ENCODE measurements at places on chromosomes 4 and X.

DNA sequence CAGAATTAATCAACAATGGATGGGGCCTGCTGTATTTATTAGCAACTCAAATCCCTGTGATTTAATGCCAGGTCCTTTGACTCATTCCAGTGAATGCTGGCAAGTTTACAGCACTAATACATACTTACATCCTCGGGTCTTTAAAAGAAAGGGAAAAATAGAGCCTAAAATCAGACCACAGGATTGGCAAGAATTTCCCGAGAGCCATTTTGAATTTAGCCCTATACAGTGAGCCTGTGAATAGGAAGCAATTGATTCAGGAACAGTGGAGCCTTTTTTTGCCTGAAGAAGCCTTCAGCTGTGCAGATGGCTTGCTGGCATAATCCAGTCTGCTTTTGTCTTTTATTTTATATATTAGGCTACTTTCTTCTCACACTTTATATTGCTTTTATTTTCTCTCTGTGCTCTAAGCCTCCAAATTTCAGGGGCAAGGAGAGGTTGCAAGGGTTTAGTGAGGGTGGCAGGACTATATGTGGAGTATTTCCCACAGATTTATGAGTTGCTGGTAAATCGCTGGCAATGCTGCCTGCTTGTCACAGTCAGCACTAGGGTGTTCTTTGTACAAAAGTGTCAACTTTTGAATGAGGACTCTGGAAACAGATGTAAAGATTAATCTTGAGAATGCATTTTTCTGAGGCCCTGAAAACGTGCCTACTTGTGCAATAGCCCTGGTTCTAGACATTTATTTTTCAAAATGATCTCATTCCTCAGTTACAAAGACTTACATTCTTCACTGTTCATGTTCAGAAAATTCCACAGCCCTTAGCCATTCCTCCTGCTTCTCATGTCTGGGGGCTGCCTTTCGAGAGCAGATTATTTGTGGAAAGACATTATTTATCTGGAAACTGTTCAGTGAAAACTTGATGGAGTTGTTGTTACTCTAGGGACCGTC lies 303.5 kb downstream of the SPRY1 start:
- H3K27ac ChIP-seq: peak overlapping the region; percentile 94
- peak overlapping the region; percentile 7 for H3K4me3 ChIP-seq
- H3K4me1 ChIP-seq: peaks cover 24% of the 10 kb centered on the region
- no peaks in the 10 kb centered on the region for H3K27me3 ChIP-seq
- DNase-seq: no peak

DNA sequence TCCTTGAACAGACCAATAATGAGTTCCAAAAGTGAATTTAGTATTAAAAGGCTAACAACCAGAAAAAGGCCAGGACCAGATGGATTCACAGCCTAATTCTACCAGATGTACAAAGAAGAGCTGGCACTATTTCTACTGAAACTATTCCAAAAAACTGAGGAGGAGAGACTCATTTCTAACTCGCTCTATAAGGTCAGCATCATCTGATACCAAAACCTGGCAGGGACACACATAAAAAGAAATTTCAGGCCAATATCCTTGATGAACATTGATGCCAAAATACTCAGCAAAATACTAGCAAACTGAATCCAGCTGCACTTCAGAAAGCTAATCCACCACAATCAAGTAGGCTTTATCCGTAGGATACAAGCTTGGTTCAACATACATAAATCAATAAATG lies 35.8 kb upstream of the USP46 start:
- H3K4me1 ChIP-seq: peaks cover 5% of the 10 kb centered on the region
- no peak overlapping the region for H3K27ac ChIP-seq
- no peaks in the 10 kb centered on the region for H3K27me3 ChIP-seq
- no peak for DNase-seq

DNA sequence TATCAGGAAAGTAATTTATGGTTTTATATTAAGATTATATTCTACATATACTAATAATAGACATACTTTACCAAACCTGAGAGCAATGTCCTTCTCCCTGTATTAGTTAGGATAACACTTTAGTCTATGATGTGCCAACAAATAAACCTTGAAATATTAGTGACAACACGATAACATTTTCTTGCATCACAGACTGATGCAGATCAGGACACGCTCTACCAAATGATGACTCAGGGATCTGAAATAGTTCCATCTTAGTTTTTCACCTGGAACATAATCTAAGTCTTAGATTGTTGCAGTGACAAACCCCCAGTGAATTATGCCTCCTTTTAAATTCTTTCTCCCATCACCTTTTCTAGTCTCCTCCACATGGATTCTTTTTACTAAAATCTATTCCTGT lies 214.2 kb downstream of the CLCN4 start:
- H3K4me3 ChIP-seq: no peak overlapping the region
- H3K27me3 ChIP-seq: no peaks in the 10 kb centered on the region
- no peak for DNase-seq
- H3K4me1 ChIP-seq: no peaks in the 10 kb centered on the region
- H3K27ac ChIP-seq: no peak overlapping the region

DNA sequence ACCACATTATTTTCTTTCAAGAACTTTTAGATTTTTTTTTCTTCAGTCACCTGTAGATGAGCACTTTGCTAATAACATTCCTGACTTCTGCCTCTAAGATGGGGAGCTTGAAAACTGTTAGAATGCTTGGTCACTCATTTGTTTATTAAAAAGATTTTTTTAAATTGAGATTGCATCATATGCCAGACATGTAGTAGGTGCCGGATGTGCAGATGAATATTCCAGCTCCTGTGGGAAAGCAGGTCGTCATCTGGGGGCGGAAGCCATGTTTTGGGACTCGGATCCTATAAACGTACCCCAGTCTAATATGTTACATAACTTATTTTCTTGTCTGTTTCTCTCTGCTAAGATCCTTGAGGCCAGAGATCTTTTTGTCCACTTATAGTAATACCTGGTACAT lies 236.8 kb downstream of the ARHGAP10 start:
- DNase-seq: no peak
- H3K4me1 ChIP-seq: peaks cover 53% of the 10 kb centered on the region
- H3K4me3 ChIP-seq: no peak overlapping the region
- no peaks in the 10 kb centered on the region for H3K27me3 ChIP-seq
- H3K27ac ChIP-seq: peak overlapping the region; percentile 55

GRCh38 chr4:159015841-159016240 lies 87.0 kb upstream of the RAPGEF2 start:
- H3K36me3 ChIP-seq: no peaks in the 10 kb centered on the region
- H3K4me1 ChIP-seq: peaks cover 9% of the 10 kb centered on the region
- H3K27me3 ChIP-seq: no peaks in the 10 kb centered on the region
- DNase-seq: no peak

- peaks cover 16% of the 10 kb centered on the region for H3K4me1 ChIP-seq
- no peak for DNase-seq
- H3K36me3 ChIP-seq: peaks cover 21% of the 10 kb centered on the region
- no peak overlapping the region for H3K4me3 ChIP-seq
- peak overlapping the region; percentile 28 for H3K27ac ChIP-seq
Measured at GRCh38 chr4:142095886-142096605, 459.7 kb downstream of the IL15 start.

GRCh38 chr4:71074452-71075299 lies 81.2 kb downstream of the DCK start:
- DNase-seq: no peak
- no peak overlapping the region for H3K27ac ChIP-seq
- H3K27me3 ChIP-seq: peaks cover 19% of the 10 kb centered on the region
- no peak overlapping the region for H3K4me3 ChIP-seq

- H3K36me3 ChIP-seq: peaks cover 6% of the 10 kb centered on the region
- no peaks in the 10 kb centered on the region for H3K27me3 ChIP-seq
Measured at GRCh38 chr4:186854256-186854655, 130.6 kb upstream of the FAT1 start.

GRCh38 chr4:39166669-39167068 lies 15.7 kb upstream of the WDR19 start:
- no peaks in the 10 kb centered on the region for H3K27me3 ChIP-seq
- H3K4me1 ChIP-seq: no peaks in the 10 kb centered on the region
- no peak overlapping the region for H3K27ac ChIP-seq
- H3K4me3 ChIP-seq: no peak overlapping the region
- H3K36me3 ChIP-seq: no peaks in the 10 kb centered on the region

- peaks cover 24% of the 10 kb centered on the region for H3K4me1 ChIP-seq
- DNase-seq: no peak
- H3K4me3 ChIP-seq: no peak overlapping the region
- H3K27ac ChIP-seq: no peak overlapping the region
Measured at GRCh38 chrX:31269914-31270313, 198.1 kb upstream of the FTHL17 start.

DNA sequence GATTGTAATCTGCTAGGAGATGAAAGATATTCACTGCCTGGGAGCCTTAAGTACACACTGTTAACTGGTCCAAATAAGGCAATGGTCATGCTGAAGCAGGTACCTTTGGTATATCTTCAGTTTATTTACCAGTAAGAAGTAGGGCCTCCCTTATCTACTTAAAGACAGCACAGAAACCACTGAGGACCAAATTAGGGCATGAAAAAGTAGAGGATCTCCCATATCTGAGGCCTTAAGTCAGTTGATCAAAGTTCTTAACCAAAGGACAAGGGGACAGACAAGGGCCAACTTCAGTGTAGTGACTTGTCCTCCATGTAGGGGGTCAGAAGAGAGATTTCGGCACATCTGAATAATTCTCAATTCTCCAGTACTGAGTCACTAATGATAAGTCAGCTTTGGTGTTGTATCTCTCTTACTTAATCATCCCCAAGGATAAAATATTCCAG lies 59.1 kb downstream of the AMELX start:
- DNase-seq: no peak
- no peaks in the 10 kb centered on the region for H3K27me3 ChIP-seq
- no peaks in the 10 kb centered on the region for H3K36me3 ChIP-seq
- peaks cover 9% of the 10 kb centered on the region for H3K4me1 ChIP-seq
- H3K4me3 ChIP-seq: no peak overlapping the region

DNA sequence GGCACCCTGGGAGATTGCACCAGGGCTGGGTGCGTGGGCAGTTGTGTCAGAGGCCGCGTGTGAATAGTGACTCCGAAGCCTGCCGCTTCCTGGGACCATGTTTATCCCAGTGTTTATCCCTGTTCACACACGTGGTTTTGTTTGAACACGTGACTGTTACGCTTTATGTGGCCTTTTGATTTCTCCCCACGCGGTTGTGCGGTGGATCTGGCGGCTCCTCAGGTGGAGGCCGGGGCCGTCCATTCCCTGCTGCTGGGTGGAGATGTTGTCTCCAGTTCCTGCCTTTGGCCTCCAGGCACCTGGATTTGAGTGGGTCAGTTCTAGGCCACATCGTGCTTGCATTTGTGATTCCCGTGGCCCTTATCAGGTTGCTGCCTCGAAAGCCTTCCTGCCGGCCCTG lies 35.1 kb downstream of the NELFA start:
- H3K4me1 ChIP-seq: no peaks in the 10 kb centered on the region
- no peak overlapping the region for H3K27ac ChIP-seq
- H3K4me3 ChIP-seq: no peak overlapping the region
- H3K27me3 ChIP-seq: no peaks in the 10 kb centered on the region

DNA sequence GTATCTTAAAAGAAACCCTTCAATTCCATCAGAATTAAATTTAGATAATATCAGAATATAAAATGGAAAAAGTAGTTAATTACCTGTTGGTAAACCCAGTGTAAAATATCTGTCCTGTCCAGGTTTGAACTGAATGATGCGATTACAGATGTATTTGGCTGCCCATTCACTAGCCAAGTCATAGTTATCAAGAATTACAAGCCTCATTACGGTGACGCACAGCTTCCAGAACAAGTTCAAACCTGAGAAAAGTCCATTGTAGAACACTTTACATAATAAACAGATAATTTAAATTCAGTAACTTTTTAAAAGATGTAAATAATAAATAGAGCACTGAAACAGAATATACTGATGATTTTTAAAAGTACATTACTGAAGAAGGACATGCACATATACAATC lies 4.4 kb downstream of the GNPDA2 start:
- H3K4me3 ChIP-seq: no peak overlapping the region
- H3K27ac ChIP-seq: no peak overlapping the region
- H3K27me3 ChIP-seq: no peaks in the 10 kb centered on the region
- no peaks in the 10 kb centered on the region for H3K36me3 ChIP-seq
- DNase-seq: no peak
- peaks cover 21% of the 10 kb centered on the region for H3K4me1 ChIP-seq

DNA sequence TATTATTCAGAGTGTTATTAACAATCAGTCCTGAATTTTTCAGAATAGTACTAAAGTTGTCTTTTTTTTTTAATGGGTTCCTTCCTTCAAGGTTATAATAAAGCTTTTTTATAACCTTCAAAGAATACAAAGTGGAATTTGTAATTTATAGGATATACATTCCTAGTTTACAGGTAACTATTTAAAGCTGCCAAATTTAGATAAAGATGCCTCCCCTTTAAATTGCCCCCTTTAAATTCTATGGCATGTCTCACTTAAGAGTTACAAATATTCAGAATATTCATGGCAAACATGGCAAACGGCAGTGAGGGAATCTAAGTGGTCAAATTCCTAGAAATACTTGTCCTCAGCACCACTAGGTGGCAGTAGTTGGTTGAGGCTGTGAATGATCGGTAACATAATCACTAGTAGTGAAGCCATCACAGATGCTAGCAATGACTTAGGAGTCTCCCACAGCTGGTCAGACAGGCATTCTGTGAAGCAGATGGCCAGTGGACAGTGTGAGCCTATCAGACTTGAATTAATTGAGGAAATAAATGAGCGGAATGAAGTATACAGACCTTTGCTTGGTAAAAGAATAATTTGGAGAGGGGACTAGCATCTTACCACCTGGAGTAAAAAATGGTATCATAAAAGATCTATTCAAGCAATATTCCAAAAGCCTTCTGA lies 86.4 kb downstream of the CBR4 start:
- no peak for DNase-seq
- H3K27ac ChIP-seq: peak overlapping the region; percentile 28
- no peak overlapping the region for H3K4me3 ChIP-seq
- H3K27me3 ChIP-seq: no peaks in the 10 kb centered on the region

- peaks cover 9% of the 10 kb centered on the region for H3K36me3 ChIP-seq
- no peak overlapping the region for H3K4me3 ChIP-seq
- peaks cover 18% of the 10 kb centered on the region for H3K4me1 ChIP-seq
Measured at GRCh38 chr4:110014233-110014632, 101.5 kb downstream of the EGF start.

DNA sequence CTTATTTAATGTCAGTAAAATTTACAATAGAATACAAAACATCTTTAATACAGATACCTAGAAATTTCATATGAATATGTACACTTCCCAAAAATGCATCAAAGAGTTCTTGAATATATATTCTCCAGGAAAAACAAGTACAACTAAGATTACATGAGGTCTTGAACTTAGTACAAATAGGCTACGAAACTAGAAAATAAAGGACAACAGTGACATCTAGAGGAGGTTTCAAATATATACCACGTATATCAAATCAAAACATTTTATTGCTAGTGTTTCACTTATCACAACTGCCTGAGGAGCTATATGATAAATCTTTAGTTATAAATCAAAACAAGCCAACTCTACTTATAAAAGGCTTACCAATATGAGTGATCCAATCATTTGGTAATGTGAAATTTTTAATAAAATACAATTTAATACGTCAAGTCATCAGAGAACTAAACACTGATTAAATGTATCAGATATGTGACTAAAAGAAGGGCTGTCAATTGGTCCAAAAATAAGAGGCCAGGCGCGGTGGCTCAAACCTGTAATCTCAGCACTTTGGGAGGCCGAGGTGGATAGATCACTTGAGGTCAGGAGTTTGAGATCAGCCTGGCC lies 36.6 kb downstream of the ANAPC10 start:
- peaks cover 10% of the 10 kb centered on the region for H3K4me1 ChIP-seq
- peaks cover 9% of the 10 kb centered on the region for H3K36me3 ChIP-seq
- H3K27me3 ChIP-seq: no peaks in the 10 kb centered on the region
- DNase-seq: no peak
- H3K27ac ChIP-seq: no peak overlapping the region

GRCh38 chrX:9090766-9091165 lies 56.8 kb upstream of the FAM9B start:
- H3K4me1 ChIP-seq: no peaks in the 10 kb centered on the region
- no peak overlapping the region for H3K27ac ChIP-seq
- no peak overlapping the region for H3K4me3 ChIP-seq
- no peaks in the 10 kb centered on the region for H3K27me3 ChIP-seq
- no peak for DNase-seq

Data from mesothelial cell of epicardium (in vitro differentiated cells).